ENCODE measurements at places on chromosomes 12 and 14.

- no peak for DNase-seq
Measured at GRCh38 chr14:54537651-54538050, 27.9 kb downstream of the CGRRF1 start.

DNA sequence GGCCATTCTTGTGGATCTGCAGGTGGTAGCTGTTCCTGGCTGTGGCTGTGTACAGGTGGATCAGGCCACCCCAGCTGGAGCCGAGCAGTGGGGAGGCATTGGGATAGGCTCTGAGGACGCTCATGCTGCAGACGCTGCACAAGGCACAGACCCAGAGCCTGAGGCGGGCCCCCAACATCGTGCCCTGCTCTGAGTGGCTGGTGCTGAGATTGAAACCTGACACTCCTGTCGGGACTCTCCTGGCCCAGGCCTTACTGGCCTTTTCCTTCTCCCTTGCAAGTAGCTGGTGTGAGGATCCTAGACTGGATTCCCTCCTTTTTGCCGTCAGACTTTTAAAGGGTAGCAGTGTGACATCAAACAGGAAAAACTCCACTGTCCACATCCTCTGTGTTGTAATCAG, at the start of gene FGF23:
Gene FGF23 (minus strand): TSS at position 308 of the 400 bp plus-strand sequence. CDS start 130 bp downstream, at position 178.
- no peak for DNase-seq

GRCh38 chr12:27014859-27015729, 910 bp upstream of the TM7SF3 start:
- DNase-seq, result no peak

DNA sequence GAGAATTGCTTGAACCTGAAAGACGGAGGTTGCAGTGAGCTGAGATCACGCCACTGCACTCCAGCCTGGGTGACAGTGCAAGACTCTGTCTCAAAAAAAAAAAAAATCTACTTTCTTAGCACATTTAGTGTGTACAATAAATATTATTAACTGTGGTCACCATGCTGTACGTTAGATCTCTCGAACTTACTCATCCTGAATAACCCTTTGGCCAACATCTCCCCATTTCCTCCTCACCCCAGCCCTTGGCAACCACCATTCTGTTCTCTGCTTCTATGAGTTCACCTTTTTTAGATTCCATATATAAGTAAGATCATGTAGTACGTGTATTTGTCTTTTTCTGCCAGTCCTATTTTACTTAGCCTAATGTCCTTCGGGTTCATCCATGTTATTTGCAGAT, 13.4 kb downstream of the FUT8 start:
- no peak for DNase-seq

DNA sequence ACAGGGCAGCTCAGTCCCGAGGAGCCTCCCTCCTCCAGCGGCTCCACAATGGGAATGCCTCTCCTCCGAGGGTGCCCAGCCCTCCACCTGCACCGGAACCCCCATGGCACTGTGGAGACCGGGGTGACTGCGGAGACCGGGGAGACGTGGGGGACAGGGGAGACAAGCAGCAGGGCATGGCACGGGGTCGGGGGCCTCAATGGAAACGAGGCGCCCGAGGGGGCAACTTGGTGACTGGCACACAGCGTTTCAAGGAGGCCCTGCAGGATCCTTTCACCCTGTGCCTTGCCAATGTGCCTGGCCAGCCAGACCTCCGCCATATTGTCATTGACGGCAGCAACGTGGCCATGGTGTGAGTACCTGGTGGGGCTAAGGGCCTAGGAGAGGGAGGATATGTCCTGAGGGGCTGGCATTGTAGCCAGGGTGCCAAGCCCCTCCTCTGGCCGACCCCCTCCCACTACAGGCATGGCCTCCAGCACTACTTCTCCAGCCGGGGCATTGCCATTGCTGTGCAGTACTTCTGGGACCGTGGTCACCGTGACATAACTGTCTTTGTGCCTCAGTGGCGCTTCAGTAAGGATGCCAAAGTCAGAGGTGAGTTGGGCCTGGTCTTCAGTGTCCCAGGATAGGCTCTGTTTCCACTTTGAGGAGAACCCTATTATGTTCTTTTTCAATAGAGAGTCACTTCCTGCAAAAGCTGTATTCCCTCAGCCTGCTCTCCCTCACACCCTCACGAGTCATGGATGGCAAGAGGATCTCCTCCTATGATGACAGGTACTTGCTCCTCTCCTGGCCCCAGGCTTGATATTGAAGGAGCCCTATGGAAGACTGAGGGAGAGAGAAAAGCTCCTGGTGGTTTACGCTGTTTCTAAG, 2.7 kb downstream of the KHNYN start:
- DNase-seq, result no peak

DNA sequence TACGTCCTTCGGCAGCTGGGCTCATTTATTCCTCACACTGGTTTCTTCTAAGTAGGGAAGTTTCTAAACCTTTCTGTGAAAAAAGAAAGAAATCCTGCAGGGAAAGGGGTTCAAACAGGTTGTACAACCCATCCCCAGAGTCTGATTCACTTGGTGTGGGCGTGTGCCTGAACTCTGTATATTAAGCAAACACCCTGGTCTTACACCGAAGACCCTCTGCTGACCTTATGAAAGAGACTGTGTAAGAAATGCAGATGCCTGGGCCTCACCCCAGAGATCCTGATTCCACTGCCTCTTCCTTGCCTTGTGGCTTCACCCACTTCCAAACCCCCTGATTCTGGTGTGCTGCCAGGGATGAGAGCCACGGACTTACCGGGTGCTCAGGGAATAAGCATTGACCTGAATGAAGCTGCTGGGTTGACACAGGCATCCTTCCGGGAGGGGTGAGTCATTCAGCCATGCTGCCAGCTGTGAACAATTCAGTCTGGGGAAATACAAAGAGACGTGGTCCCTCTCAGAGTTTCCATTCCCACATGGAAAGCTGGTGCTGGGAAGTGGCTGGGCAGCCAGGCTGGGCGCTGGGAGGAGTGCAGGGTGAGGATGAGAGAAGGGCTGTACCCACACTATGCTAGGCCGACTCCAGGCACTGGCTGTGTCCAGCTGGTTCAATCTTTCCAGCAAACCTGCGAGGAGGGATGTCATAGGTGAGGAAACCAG, 26.5 kb upstream of the ACTN1 start:
- peak; percentile 96 for DNase-seq
